IMR-90 (cell line): ENCODE measurements at places on chromosomes 2 and 18.

GRCh38 chr2:168244318-168244717 is 3.1 kb downstream of the STK39 start:
- no peak for DNase-seq

- no peak for DNase-seq
Measured at GRCh38 chr2:7774481-7774880, 857.3 kb downstream of the RNF144A start.

DNA sequence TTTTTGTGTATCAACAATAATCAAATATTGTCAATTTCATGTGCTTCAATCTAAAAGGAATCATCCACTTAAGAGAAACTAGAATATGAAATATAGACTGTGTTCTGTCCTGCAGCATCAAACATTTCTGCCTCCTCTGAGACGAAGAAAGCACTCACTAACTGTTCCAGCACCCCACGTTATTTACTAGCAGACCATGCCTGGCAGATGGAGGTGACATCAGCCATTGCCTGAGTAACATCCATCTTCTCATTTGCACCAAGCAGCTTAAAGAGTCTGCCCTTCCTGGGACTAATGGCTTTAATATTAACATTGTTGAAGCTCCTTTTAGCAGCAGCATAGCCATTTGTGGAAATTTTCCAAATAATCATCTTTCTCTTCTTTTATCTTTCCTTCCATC is 25.7 kb downstream of the SGPP2 start:
- no peak for DNase-seq

DNA sequence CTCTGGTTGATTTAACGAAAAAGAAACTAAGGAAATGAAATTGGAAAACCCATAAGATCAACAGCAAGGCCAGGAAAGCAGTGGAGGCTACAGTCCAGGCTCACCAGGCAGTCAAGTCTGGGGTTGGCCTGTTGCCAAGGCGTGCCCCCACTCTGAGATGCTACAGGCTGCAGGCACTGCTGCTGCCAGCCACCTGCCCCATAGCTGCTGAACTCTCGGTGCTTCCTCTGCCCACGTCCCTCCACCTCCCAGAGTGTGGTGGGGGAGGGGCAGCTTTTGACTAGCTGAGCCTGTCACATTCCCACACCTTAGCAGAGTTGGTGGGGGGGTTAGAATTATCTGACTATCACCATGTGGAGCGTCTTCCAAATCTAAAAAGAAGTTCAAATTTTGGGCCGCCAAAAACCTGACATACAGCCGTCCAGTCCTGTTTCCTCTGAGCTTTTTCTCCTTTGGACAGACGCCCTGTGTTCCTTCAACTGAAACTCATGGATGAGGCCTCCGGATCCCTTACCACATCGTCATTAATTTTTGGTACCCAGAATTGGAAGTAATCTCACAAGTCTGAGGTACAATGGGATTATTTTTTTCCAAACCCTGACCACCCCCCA is 3.9 kb upstream of the SH3RF3 start:
- DNase-seq = no peak
